ENCODE measurements at places on chromosomes 4 and X. TPM values are rescaled to one million over a fixed set of nuclear protein-coding genes. Genes with fewer than 3 reads are reported as not detected.

Gene CENPI
- 24.7 TPM for total RNA-seq

Gene HPSE
- 1.3 TPM for total RNA-seq

DNA sequence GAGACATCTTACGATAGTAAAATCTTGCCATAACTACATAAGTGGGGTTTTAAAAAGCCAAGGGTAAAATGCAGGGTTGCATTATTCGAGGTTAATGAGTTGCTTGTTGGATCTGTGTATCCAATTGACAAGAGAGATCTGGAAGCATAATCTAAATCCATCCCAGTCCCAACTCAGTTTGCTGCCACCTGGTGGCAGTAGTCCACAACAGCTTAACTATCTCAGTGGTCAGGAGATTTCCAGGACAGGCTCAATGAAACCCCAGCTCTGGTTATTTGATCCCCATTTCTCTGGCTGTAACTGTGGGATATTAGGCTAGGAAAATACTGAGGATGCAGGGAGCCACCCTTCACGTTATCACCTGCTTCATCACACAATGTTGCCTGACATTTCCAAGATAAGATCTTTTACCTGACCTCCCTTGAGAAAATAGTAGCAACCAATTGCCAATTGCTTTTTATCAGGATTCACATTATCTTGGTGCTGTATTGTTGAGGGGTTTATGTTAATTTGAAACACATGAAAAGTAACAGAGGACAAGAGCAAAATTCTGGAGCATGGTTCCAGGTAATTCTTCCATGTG, 88.2 kb upstream of the TNIP3 start:
- no peak overlapping the region for H3K4me3 ChIP-seq
- no peaks in the 10 kb centered on the region for H3K4me1 ChIP-seq
- DNase-seq, result peak; percentile 36

Gene NKX3-2
- total RNA-seq, result 1.2 TPM

GRCh38 chrX:44344194-44344593, 722 bp upstream of the EFHC2 start:
- peak overlapping the region; percentile 2 for H3K4me3 ChIP-seq
- H3K36me3 ChIP-seq, result no peaks in the 10 kb centered on the region

- H3K27me3 ChIP-seq, result no peaks in the 10 kb centered on the region
- H3K36me3 ChIP-seq, result no peaks in the 10 kb centered on the region
- no peak overlapping the region for H3K4me3 ChIP-seq
Measured at GRCh38 chrX:7050271-7050670, 97.2 kb upstream of the STS start.

- H3K27me3 ChIP-seq, result no peaks in the 10 kb centered on the region
- no peak overlapping the region for H3K27ac ChIP-seq
- no peak overlapping the region for H3K4me3 ChIP-seq
- no peak for DNase-seq
- no peaks in the 10 kb centered on the region for H3K4me1 ChIP-seq
- no peaks in the 10 kb centered on the region for H3K36me3 ChIP-seq
Measured at GRCh38 chr4:164251257-164251656, 502.7 kb upstream of the SMIM31 start.
